ENCODE measurements at places on chromosomes 16 and 17.

GRCh38 chr17:21174713-21175112, 39.2 kb downstream of the TMEM11 start:
- DNase-seq = no peak

- DNase-seq = peak; percentile 71
These were observed 412.3 kb downstream of the MAF start for GRCh38 chr16:79188115-79188738.

GRCh38 chr17:2057760-2058585, 3.1 kb downstream of the HIC1 start:
- no peak for DNase-seq

DNA sequence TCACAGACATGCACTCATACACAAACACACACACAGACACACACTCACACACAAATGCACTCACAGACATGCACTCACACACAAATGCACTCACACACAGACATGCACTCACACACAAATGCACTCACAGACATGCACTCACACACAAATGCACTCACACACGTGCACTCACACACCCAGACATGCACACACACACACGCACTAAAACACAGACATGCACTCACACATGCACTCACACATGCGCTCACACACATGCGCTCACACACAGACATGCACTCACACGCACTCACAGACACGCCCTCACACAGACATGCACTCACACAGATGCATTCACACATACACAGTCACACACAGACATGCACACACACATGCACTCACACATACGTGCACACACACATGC, 2.7 kb upstream of the ZNF469 start:
- DNase-seq = no peak

- no peak for DNase-seq
These were observed 63.9 kb downstream of the RTN4RL1 start for GRCh38 chr17:1961189-1961588.

DNA sequence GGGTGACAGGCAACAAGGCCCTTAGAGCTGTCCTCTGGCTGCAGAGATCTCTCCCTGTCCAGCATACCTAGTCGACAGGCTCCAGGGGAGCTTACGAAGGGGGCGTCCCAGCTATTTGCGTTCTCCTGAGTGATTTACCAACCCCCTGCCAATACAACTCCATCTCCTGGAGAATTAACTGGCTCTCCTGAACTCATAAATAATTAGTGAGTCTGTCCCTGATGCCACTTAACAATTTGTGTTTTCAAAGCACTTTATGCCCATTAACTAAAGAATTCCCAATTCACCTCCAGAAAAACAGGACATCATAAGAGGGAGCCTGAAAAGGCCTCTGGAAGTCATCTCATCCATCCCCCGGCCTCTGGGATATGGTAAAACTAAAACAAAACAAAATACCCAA, 26.7 kb downstream of the SDK2 start:
- DNase-seq = no peak

DNA sequence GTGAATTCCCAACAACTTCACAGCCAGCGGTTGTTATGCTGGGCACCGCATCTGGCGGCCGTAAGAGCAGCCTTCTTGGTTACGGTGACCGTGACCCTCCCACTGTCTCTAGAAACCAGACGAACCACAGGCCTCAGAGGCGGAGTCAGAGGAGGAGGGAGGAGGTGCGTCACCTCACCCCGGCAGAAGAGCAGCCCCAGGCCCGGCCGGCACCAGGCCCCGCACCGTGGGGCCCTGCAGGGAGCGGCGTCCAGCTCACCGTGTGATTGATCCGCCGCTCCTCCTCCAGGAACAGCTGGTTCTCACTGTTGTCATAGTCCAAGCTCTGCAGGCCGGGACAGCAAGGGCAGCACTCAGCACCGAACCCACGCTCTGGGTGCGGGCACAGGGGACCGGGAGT, 13.7 kb downstream of the CLCN7 start:
- no peak for DNase-seq

DNA sequence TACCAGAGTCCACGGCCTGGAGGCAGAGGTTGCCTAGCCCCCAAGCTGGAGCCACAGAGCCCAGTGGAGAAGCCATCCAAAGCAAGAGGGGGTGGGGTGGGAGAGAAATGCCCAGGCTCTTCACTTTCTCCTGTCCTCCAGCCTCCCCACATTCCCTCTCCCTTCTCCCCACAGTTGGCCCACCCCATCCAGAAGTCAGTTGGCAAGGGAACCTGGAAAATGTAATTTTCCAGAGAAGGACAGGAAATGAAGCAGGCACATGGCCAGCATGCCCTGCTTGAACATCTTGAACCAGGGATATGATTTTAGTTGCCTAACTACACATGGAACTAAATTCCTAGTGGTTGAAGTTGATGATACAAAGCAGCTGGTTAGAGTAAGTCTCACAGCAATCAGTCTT, 73.3 kb upstream of the IRX6 start:
- DNase-seq = no peak

- no peak for DNase-seq
These were observed 6.1 kb upstream of the ARHGAP23 start for GRCh38 chr17:38421871-38422827.

GRCh38 chr16:74186561-74186971, 110.0 kb upstream of the PSMD7 start:
- peak; percentile 91 for DNase-seq

GRCh38 chr17:35700150-35700549, 31.3 kb upstream of the RASL10B start:
- no peak for DNase-seq

DNA sequence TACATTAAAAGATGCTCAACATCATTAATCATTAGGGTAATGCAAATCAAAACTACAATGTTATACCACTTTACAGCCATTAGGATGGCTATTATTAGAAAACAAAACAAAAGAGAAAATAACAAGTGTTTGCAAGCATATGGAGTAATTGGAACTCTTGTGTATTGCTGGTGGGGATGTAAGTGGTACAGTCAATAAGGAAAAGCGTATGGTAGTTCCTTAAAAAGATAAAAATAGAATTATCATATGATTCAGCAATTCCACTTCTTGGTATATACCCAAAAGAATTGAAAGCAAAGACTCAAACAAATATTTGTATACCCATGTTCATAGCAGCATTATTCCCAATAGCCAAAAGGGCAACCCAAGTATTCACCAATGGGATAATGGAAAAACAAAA, 1.4 kb upstream of the CAPNS2 start:
- no peak for DNase-seq

DNA sequence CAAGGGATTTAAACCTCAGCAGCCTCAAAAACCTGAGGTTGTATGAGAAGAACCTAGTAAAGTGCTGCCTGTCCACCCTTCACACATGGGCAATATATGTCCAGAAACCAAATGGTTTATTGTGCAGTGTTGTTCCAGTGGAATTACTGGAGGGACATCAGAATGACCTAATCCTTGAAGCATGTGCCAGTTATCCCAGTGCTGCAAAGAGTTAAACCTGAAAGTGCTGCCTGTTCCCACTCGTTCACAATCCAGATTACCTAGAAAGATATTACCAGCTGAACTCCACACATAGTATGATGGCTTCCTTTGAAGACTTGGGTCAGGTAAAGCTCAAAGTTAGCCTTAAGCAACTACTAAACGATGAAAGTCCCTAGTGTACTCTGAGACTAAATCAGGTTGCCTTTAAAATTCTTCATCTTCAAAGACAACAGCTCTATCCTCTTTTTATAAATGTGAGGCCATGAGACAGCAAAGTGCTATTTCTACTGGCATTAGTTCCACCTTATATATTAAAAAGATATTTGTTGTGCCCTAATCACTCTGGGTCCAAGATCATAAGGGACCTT, 133.1 kb downstream of the SNX11 start:
- DNase-seq = no peak

- DNase-seq = no peak
These were observed 181.1 kb downstream of the SEC14L1 start for GRCh38 chr17:77321649-77322513.
